ENCODE measurements at places on chromosomes 6 and 20.

DNA sequence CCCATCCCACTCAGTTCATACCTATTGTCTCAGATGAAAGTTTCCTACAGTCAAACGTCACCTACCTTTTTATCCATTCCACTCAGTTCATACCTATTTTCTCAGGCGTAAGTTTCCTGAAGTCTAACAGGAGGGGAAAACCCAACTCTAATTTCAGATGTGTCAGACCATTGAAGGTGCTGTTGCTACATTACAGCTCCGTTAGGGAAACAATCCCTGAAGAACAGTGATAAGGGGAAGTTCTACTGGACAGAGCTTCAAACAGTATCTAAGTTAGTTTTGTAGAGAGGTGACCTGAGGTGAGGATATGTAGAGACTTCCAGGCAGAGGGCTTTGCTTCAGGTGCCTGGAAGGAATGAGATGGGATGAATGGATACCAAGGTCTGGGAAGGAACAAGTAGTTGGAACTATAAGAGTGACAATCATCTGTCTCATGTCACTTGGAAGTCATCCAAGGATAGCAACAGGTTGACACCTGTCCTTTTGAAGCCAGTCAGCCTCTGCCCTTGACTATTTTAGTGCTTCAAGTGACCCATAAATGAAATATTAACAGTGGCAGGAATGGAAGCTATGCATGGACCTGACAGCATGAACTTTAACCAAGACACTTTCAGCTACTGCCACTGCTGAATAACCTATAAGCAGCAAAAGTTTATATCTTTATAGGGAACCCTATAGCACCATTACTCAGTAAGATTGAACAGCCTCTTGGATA is 191.6 kb upstream of the MOCS1 start:
- DNase-seq = no peak

DNA sequence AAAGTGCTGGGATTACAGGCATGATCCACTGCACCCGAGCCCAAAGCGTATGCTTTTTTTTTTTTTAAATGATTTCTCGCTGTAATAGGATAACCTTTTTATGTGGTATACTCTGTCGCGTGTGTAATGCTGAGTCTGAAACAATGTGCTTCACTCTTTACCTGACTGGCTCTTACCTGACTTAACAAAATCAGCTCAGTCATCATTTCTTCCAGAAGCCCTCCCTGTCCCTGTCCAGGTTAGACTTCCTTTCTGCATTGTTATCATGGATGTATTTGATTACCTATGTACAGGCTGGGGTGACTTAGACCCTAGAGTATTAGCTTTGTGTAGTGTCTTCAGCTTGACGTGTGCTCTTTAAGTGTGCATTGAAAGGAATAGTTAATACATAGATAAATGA is 67.1 kb downstream of the NCOA7 start:
- no peak for DNase-seq

DNA sequence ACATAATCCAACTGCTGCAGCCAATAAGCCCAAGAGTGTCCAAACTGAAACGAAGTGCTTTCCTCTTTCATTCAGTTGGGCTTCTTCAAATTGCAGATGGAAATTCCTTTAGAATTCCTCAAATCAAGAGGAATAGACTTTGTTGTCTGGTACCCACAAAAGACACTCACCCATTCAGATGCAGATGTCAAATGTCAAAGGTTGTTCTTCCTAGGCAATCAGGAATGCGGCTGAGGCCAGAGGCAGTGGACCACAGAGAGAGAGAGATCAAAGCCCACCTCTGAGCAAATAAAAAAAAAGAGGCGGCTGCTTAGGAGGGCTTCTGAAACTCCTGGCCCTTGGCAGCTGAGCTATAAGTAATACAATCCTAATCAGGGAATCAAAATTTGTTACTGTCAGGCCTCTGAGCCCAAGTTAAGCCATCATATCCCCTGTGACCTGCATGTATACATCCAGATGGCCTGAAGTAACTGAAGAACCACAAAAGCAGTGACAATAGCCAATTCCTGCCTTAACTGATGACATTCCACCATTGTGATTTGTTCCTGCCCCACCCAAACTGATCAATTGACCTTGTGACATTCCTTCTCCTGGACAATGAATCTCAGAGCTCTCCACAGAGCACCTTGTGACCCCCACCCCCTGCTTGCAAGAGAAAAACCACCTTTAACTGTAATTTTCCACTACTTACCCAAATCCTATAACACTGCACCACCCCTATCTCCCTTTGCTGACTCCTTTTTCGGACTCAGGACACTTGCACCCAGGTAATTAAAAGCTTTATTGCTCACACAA is 303.0 kb upstream of the GJE1 start:
- DNase-seq = no peak

DNA sequence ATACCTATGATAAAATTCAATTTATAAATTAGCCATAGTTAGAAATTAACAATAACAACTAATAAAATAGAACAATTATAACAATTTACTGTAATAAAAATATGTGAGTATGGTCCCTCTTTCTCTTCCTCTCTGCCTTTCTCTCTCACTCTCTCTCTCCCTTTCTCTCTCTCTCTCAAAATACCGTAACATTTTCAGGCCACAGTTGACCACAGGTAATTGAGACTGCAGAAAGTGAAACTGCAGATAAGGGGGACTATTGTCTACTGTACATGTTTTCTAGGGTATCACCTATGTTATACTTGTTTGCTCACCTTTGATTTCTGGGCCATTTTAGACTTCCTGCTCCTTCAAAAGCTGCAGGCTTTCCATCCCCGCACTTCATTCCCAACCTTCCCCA is 46.8 kb downstream of the LY86 start:
- no peak for DNase-seq

DNA sequence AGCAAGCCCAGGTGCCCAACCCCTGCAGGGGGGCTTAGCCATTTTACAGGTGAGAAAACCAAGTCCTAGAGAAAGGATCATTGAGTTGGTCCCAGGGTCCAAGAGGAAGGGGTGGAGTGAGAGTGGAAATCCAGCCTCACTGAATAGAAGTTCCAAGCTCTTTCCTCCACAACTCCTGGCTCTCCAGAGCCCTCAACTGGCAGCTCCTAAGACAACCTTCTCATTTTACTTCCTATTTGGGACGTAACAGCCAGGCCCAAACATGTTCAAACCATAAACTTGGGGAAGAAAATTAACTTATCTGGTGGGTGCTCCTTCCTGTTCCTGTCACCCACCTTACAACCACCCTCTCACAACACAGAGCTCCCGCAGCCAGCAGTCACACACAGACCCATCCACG is 57.9 kb downstream of the PRND start:
- DNase-seq = no peak

DNA sequence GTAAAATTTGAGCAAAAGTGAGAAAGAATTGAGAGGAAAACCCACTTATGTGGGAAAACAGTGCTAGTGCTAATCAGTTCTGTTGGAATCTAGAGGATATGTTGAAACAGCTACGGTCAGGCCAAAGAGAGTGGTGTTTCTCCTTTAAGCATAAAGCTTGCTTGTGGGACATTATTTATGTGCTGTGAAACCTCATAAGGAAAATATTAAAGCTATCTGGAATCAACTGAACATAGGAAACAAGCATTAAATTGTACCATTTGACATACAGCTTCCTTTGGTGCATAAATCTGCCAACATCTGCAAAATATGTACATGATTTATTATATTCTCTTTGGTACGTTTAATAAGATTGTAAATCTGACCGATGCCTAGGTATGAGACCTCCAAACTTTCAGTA is 182.5 kb upstream of the PDE10A start:
- DNase-seq = no peak

DNA sequence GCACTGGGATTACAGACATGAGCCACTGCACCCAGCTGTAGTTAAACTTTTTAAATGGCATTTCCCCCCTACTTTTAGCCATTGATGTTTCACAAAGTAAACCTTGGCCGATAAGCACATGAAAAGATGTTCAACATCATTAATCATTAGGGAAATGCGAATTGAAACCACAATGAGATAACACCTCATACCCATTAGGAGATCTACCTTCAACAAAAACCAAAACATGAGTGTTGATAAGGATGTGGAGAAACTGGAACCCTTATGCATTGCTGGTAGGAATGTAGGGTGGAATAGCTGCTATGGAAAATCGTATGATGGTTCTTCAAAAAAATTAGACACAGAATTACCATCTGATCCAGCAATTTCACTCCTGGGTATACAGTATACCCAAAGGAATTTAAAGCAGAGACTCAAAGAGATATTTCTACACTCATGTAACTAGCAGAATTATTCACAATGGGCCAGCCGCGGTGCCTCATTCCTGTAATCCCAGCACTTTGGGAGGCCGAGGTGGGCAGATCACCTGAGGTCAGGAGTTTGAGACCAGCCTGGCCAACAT is 286.5 kb upstream of the JARID2 start:
- no peak for DNase-seq

GRCh38 chr6:1031720-1032119 is 280.2 kb upstream of the FOXQ1 start:
- DNase-seq = no peak

Data from GM04504 (cell line).